GM13976 (cell line): ENCODE measurements at places on chromosomes 4 and X.

GRCh38 chrX:74272230-74272629, 31.8 kb upstream of the ZCCHC13 start:
- no peak for DNase-seq

- no peak for DNase-seq
Measured at GRCh38 chr4:15521442-15522039, 51.9 kb downstream of the CC2D2A start.

- DNase-seq: no peak
Measured at GRCh38 chrX:22015139-22015750, 16.9 kb upstream of the PHEX start.

- no peak for DNase-seq
Measured at GRCh38 chr4:24858550-24858949, 54.3 kb downstream of the CCDC149 start.

- no peak for DNase-seq
Measured at GRCh38 chr4:87108142-87108546, 112.3 kb downstream of the KLHL8 start.

DNA sequence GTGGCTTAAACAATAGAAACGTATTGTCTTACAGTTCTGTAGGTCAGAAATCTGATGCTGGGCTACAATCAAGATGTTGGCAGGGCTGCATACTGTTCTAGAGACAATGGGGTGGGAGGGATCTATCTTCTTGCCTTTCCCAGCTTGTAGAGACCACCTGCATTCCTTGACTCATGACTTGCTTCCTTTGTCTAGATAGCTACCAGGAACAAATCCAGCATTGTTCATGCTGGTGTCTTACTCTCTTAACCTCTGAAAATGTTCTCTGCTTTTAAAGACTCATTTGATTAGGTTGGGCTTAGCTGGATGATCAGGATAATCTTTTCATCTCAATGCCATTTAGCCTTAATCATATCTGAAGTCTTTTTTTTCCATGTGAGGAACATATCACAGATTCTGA, 169.0 kb downstream of the ZNF330 start:
- DNase-seq: no peak

DNA sequence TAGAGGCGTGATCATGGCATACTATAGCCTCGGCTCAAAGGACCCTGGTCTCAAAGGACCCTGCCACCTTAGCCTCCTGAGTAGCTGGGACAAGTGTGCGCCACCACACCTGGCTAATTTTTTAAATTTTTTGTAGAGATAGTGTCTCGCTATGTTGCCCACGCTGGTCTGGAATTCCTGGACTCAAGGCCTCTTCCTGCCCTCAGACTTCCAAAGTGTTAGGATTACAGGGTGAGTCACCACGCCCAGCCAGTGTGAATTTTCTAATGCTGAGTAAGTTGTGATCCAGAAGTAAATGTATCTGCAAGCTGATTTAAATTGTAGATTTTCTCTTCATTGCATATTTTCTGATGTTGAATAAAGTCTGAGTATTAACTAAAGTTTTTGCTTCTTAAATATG, 2.6 kb upstream of the ZNF674 start:
- DNase-seq: no peak

- no peak for DNase-seq
Measured at GRCh38 chr4:113468165-113469022, 293.1 kb downstream of the CAMK2D start.

- peak; percentile 38 for DNase-seq
Measured at GRCh38 chrX:16445166-16445752, 204.7 kb upstream of the S100G start.

DNA sequence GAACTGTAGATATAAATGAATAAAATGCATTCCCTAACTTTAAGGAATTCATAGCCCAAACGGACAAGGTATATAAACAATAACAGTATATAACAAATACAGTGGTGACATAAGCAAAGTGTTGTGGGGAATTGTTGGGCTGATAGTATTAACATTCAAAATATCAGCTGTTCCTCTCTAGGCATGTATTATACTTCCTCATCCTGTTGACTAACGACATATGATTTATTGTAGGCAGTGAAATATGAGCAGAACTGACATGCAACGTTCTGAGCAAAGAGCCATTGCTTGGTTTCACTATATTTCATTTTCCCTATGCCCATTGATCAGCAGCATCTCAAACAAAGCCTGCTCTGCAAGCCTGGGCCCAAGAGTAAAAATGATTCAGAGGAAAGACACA, 143.9 kb downstream of the PTCHD1 start:
- DNase-seq: no peak

DNA sequence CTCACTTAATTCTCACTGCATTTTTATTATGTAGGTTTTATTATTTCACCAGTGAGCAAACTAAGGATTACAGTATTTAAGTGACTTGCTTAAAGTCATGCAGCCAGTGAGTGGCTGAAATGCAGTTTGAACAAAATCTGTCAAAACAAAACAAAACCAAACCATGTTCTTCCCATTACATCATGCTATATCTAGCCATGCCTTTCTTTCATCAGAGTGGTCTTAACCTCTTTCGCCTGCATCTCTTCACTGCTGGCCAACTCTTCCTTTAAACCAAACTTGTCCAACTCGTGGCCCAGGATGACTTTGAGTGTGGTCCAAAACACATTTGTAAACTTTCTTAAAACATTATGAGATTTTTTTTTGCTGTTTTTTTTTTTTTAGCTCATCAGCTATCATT, 223.2 kb downstream of the PCDH7 start:
- DNase-seq: no peak

DNA sequence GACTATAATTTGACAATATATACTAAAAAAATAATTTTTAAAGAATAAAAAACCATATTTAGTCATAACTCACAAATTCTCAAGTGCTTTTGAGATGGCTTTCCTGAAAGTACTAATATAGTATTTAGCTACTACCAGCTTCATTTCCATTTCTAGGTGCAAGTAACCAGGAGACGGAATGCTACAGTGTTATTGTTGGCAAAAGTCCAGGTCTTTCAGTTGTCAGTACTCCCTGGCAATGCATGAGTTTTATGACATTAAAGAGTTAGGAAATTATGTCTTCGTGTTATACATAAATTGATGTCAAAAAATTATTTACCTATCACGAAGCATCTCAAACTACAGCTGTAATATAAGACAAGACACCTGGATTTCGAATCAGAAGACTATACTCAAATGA, 45.0 kb downstream of the TMEM47 start:
- DNase-seq: no peak

DNA sequence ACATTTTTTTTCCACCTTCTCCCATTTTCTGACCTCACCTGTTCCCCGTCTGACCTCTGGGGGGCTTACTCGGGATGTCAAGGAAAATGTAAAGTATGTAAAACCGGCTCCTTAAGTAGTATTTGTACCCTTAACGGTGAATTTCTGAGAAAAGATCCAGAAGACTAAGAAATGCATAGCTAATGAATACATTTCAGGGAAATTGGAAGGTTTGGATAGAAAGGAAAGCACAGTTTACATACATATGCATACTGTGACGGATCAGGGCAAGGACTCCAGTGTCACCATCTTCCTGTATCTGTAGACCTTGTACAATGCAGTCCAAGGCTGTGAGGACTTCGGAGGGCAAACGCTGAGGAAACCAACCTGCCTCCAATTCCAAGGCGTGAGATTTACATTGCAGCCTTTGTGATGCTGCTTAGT, 2185.9 kb upstream of the TENM3 start:
- DNase-seq: peak; percentile 17

GRCh38 chr4:130336585-130337217, 1240.7 kb downstream of the C4orf33 start:
- DNase-seq: no peak

- no peak for DNase-seq
Measured at GRCh38 chr4:5357870-5358269, 306.6 kb downstream of the STK32B start.

GRCh38 chr4:53535567-53535966, 55.7 kb downstream of the LNX1 start:
- DNase-seq: no peak

GRCh38 chr4:163651761-163652160, 157.3 kb downstream of the TMA16 start:
- no peak for DNase-seq

DNA sequence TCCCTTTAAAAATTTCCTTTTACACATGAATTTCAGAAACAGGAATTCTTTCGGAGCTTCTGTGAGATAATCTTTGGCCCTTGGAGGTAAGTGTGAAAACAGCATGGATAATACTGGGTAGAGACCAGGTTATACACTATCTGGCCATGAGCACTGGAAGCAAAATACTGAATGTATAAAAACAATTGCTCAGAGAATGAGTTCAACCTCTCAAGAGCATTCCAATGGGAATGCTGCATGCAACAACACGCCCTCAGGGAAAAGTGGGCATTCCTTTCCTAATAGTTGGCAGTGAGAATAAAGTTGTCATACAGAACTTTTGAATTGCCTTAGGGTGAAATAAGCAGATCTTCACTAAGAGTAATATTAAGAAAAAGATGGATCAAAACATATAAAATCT, 574.8 kb upstream of the DIPK2B start:
- DNase-seq: no peak

GRCh38 chr4:30718021-30718542, 2.1 kb upstream of the PCDH7 start:
- peak; percentile 25 for DNase-seq

GRCh38 chr4:70488748-70489147, 16.8 kb downstream of the MUC7 start:
- DNase-seq: no peak

GRCh38 chr4:114332119-114332518, 266.5 kb upstream of the UGT8 start:
- no peak for DNase-seq

- no peak for DNase-seq
Measured at GRCh38 chr4:100517864-100518341, at the start of gene EMCN. Gene EMCN (minus strand): TSS chr4:100518022. CDS start chr4:100517914, 108 bp downstream.

GRCh38 chr4:8022767-8023695, 83.4 kb upstream of the AFAP1 start:
- DNase-seq: no peak

DNA sequence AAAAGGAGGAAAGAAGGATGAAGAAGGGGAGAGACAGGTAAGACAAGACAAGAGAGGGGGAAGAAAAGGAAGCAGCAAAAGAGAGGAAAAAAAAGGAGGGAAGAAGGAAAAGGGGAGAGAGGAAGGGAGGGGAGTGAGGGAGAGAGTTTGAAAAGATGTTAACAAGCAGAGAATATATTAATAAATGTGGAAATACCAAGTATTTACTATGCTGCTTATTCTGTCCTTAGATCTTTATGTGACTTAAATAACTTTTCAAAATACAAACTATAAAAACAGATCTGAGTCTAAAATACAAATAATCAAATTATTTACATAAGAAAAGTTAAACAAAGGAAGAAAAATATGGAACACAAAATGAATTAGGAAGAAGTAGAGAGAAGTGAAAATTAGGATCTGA, 18.4 kb upstream of the COX18 start:
- DNase-seq: no peak

DNA sequence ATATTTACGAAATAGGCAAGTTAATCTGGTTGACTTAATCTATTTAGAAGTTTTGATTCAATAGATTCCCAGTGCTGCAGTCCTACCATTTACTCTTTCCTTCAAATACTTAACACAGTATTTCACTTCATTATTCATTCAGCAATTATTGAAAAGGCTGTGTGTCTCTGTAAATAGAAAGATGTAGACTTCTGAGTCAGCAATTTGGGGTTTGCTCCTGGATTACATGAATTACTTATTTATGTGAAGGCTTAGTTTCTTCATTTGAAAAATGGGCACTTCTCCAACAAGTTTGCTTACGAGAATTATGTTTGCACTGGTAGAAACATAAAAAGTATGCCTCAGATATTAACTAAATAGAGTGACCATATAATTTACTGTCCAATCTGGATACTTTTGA, 17.4 kb downstream of the ADAM29 start:
- no peak for DNase-seq

DNA sequence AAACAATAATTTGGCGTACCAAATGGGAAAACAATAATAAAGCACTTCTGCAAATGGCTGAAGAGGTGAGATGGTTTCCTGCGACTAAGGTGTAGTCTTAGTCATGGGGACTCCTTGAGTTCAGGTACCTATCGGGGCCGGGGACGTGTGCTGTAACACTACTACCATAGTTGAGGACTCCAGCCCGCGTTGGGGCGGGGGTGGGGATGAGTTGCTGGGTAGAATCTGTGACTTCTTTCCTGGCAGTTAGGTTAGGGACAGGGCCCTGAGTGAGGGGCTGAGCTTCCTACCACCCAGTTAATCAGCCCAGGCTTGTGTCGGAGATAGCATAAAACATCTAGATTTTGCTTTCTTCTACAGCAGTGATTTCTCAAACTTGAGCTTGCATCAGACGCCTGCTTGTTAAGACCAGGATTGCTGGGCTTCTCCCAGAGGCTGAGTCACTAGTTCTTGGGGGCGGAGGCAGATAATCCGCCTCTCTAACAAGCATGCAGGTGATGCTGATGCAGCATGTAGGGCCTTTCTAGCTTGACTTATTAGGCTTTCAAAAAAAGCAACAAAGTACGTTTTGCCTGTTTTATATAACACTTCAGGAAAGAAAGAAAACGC, 30.2 kb downstream of the RBBP7 start:
- DNase-seq: no peak

DNA sequence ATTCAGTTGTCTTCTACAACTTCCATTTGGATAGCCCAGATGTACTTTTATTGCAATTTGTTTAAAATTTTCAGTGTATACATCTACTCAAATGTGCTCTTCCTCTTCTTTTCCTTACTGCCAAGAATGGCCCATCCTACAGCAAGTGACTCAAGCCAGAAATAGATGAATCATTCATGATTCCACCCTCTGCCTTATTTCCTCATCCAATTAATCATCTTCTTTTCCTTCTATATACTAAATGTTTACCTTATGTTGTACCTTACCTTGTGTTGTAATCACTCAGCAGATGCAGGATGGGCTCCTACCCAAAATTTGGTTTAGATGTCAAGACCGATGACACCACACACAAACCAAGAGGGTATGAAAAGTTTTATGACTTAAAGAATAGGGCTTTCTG, 437.8 kb downstream of the GRXCR1 start:
- no peak for DNase-seq

DNA sequence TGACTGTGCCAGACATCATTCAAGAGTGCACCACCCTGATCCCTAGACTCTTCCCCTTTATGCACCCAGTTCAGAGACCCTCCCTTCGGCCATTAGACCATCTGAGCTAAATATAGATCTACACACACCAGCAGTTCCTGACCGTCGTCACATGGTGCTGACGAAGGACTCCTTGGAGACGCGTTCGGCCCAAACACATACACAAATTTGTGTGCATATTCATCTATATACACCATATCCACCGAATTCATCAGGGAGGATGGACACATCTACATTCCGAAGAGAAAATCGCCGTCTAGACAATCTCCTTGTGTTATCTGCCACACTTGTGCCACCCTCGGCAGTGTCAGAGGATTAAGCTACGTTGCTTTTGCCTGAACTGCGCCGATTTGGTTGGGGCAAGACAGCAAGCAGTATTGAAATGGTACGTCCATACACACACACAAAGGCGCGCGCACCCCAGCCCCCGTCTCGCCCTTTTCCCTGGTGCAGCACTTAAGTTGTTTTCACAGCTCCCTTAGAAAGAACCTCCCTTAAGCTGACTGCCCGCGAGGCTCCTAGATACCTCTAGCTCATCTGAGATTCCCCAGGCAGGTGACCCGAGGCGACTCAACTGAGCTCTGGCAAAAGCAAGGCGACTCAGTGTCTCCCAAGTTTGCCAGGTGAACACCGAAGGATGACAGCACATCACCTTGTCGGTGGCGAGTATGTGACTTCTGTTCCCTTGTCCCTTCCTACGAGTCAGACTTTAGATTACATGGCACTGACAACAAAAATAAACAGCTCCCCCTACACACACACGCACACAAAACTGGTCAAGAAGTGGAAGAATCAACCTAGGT, 1.0 kb downstream of the RASGEF1B start:
- peak; percentile 21 for DNase-seq

- DNase-seq: no peak
Measured at GRCh38 chr4:2663275-2663674, 92.9 kb downstream of the TNIP2 start.
